ENCODE measurements at places on chromosomes 2 and 18. TPM values are rescaled to one million over a fixed set of nuclear protein-coding genes. Genes with fewer than 3 reads are reported as not detected.

DNA sequence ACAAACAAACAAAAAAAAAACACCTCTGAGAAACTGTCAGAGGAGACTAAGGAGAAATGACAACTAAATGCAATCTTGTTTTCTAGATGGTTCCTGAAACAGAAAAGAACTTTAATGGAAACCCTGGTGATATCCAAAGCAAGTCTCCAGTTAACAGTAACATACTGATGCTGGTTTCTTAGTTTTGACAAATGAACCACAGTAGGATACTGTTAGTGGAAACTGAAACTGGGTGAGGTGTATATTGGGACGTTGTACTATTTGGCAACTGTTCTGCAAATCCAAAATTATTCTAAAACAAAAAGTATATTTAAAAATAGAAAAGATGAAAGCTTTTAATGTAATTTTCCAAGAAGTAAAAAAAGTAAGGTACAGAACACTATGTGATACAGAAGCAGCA, 11.4 kb downstream of the SESTD1 start:
- DNase-seq, result no peak

- DNase-seq, result no peak
Observed at GRCh38 chr2:33532966-33533365, 56.5 kb downstream of the RASGRP3 start.

DNA sequence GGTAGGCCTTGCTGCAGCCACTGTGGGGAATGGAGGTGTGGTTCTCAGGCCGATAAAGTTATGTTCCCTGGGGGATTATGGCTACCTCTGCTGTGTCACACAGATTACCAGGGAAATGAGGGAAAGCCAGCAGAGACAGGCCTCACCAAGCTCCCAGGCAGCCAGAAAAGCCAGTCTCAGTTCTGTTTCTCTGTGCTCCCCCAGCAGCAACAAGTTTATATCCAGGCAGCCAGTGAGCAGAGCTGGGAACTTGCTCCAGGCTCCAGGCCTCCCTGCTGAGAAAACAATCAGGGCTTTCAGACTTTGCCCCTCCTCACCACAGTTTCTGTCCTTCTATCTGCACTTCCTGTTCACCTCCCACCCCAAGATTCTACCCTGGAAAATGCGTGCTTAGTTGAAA, 596.6 kb upstream of the GYPC start:
- no peak for DNase-seq

ASXL3 gene
- total RNA-seq, result 0.29 TPM

BMP10 gene
- not detected for total RNA-seq

Data from Daoy (cell line).